Right kidney (tissue), 9 donors: ENCODE measurements at places on chromosomes 16 and 17.

GRCh38 chr17:6555331-6556120 lies 829 bp downstream of the PITPNM3 start:
- peak; percentile 69 for DNase-seq

DNA sequence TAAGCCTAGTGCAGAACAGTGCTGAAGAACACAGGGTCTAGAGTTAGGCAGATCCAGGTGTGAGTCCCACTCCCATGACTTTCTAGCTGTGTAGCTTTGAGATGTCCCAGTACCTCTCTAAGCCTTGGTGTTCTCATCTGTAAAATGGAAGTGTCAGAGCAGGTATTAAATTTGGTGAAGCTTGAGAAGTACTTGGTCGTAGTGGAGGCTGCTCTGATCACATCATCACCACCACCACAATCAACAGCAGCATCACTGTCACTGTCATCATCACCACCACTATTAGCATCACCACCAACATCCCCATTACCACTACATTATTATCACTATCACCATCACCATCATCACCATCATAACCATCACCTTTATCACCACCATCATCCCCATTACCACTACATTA lies 132.1 kb downstream of the CMIP start:
- DNase-seq = no peak

GRCh38 chr16:24972608-24973220 lies 42.5 kb downstream of the ARHGAP17 start:
- no peak for DNase-seq

GRCh38 chr16:79639576-79640311 lies 39.2 kb upstream of the MAF start:
- no peak for DNase-seq

DNA sequence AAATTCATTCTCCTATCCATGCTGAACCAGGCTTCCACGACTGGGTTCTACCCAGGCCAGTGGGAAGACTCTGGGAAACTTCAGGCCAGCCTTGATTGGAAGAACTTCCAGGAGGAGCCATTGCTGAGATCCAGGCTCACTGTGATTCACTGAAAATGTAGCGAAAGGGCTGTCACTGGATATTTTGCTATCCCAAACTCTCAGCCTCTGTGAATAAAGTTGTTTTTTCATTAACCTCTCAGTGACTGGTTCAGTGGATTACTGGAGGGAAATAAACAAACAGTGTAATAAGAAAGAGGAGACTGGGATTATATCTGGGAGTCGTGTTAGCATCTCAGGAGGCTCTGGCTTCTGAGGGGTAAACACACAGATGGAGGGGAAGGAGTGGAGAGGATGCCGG lies 3.1 kb downstream of the FOXL1 start:
- peak; percentile 34 for DNase-seq

DNA sequence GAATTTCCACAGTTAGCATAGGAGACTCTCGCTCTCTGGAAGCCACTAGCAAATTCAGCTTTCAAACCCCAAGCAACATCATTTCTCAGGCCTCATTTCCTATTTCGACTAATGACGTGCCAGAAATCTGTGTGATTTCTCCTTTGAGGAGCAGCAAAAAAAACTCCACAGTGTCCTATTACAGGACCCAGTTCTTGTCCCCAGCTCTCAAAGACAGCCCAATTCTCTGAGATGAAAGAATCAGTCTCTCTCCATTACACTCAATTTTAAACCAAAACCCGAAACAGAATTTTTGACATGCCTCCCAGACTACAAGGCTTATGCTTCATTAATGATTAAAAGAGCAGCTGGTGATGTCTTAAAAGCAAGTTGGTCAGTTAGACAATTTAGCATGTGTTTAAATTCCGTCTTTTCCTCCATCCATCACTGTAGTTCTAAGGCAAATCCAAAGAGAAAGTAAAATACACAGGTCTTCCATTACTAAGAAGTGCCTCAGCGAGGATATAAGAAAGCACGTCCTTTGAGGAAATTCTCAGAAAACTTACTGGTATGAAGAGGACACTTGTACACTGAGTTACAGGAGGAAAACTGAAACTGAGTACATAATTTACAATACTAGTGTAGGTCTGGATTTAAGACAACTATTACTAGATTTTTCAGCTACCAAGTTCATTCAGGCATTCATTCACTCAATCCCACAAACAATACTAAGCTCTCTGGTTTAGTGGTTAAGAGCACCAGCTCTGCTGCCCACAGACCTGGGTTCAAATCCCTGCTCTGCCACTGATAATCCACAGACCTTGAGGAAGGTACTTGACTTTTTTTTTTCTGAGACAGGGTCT lies 12.5 kb downstream of the TOM1L2 start:
- no peak for DNase-seq

DNA sequence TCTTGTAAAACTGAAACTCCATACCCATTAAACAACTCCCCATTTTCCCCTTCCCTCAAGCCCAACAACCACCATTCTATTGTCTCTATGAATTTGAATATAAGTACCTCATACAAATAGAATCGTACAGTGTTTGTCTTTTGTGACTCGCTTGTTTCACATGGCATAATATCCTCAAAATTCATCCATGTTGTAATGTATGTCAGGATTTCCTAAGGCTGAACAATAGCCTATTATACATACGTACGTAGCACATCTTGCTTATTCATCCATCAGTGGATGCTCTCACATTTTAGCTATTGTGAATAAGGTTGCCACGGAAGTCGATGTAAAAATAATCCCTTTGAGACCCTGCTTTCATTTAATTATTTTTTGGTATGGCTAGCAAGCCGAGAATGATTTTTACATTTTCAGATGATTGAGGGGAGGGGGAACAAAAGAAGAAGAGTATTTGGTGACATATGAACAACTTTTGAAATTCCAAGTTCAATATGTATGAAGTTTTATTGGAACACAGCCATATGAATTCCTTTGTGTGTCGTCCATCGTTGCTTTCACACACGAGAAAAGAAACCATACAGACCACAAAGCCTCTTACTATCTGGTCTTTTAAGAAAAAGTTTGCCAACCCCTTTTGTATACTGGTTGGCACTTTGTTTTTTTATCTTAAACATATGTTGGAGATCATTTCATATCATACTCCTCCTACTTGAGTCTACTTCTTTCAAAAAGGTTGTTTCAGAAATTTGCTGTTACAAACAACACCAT lies 371.2 kb downstream of the NPIPA8 start:
- no peak for DNase-seq

DNA sequence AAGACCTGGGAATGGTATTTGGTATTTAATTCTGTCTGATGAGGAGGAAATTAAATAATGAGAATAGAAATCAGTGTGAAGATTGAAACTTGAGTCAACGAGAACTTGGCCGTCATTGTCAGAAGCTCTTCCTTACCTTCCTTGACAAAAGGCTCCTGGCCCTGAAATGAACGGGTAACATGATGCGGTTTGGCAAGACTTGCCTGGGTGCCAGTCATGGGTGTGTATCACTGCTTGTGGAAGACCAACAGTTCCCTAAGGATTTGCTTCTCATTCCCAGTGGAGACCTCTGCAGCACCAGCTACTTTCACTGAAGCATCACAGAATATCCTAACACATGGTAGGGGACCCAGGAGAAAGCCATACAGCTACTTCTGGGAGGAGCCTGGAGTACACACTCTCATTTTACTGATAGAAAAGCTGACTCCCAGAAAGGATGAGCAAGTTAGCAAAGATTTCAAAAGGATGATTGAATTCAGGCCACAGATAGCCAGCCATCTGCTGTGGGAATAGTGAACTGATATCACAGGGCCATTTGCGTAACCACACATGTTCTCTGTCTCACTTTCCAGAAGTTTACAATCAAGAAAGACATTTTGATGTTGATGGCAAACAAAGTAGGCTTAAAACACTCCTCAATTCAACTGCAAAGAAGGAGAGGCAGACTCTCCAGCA lies 258.1 kb upstream of the SALL1 start:
- DNase-seq = no peak

GRCh38 chr17:78432226-78433012 lies 54.0 kb downstream of the PGS1 start:
- no peak for DNase-seq

- DNase-seq = no peak
Measured at GRCh38 chr16:83147244-83147643, 520.5 kb downstream of the CDH13 start.
